ENCODE measurements at places on chromosomes 12 and 14.

GRCh38 chr14:104513641-104514046 lies 65.9 kb upstream of the C14orf180 start:
- no peak for DNase-seq

DNA sequence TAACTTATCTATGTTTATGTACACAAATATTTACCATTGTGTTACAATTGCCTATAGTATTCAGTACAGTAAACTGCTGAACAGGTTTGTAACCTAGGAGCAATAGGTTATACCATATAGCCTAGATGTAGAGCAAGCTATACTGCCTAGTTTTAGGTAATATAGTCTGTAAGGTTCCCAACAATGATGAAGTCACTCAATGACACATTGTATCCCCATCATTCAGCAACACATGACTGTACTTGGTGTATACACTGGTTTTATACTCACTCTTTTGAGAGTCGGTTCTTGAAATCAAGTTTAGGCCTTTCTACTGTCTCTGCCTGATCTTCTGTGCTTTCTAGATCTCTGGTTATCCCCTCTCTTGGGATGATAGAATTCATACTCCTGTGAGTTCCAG lies 5.5 kb downstream of the RNASE1 start:
- no peak for DNase-seq

DNA sequence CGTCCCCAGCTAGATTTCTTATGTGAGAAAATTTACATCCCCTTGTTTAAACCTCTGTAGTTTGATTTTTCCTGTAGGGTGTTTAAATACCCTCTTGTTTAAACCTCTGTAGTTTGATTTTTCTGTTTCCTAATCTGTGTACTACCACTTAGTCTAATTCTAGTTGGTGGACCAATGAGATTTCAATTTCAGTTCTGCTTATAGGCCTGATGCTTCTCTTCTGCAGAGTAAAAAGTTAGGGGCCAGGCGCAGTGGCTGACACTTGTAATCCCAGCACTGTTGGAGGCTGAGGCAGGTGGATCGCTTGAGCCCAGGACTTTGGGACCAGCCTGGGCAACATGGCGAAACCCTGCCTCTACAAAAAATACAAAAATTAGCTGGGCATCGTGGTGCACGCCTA lies 11.5 kb downstream of the UBC start:
- DNase-seq: no peak

GRCh38 chr14:67971627-67972625 lies 152.3 kb downstream of the RAD51B start:
- peak; percentile 67 for DNase-seq

All from fibroblast of mammary gland (primary cell).